Fibroblast of skin of left biceps (primary cell): ENCODE measurements at places on chromosomes 6 and 20.

DNA sequence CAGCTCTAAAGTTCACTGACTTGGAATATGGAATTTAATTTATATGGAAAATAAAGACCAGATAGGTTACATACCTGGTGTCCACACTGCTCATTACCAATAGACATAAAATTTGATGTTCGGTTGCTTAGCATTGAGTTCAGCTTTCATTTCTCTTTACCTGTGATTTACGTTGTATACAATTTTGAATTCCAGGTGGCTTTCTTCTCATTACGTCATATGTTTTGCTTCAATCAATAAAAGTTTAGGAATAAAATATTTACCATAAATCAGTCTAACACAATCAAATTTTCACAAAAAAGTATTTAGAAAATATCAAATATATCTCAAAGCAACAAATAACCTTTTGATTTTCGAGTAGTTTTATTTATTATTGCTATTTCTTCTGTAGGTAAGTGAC is 40.8 kb downstream of the HDGFL1 start:
- DNase-seq, result no peak

DNA sequence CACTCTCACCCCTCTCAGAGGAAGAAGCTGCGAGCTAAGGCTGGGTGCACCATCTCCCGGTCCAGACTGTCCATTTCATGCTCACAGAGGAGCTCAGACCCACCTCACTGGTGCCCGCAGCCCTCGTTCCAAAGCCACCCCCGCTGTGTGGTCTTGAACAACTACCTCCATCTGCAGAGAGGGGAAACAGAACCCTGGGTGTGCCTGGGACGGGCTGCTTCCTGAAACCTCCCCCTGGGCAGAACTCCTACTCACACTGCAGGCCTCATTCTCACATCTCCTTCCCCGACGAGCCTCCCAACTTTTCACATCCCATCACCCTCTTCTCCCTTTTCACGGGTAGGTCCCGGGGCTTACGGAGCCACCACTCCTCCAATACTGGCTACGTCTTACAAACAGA is 18.1 kb downstream of the PMEPA1 start:
- no peak for DNase-seq

- DNase-seq, result no peak
Observed at GRCh38 chr20:3940905-3941304, 51.7 kb downstream of the PANK2 start.

GRCh38 chr6:133245007-133245406 is 3.9 kb downstream of the EYA4 start:
- no peak for DNase-seq

GRCh38 chr6:84052204-84052882 is 18.8 kb downstream of the MRAP2 start:
- peak; percentile 15 for DNase-seq

DNA sequence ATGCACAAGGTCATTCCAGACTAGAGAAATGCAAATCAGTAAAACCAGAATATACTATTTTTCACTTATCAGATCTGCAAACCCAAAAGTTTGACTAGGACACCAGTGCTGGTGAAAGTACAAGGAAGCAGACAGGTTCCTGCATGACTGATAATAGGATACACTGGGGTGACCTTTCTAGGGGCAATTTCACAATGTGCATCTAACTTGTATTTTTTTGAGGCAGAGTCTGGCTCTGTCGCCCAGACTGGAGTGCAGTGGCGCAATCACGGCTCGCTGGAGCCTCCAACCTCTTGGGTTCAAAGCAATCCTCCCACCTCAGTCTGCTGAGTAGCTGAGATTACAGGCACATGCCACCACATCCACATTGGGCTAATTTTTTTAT is 11.4 kb downstream of the COMMD7 start:
- DNase-seq, result no peak

DNA sequence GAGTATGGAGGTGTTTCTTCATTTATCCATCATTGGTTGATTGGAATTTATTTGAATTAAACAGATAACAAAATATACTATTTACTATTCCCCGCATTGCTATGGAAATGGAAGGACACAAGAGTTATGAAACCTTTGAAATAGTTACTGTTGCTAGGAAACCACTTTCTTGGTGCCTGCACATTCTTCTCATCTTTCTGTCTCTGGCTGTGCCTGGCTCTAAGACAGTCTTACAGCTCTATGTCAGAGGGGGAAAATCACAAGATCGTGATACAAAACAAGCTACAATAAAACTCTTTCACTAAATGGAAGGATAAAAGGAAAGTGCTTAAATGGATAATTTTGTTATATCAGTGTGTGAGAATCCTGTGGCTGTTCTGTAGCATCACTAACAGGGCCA is 453.0 kb downstream of the LMBRD1 start:
- DNase-seq, result no peak
